ENCODE measurements at places on chromosomes 7 and 10. TPM values are rescaled to one million over a fixed set of nuclear protein-coding genes. Genes with fewer than 3 reads are reported as not detected.

OPALIN gene
- total RNA-seq, result not detected

HEPACAM2 gene
- not detected for total RNA-seq

PDZD7 gene
- total RNA-seq, result 1.9 TPM

SUGCT gene
- total RNA-seq, result 8.4 TPM

IQUB gene
- 0.43 TPM for total RNA-seq

RADIL gene
- total RNA-seq, result 0.32 TPM

CYP2C19 gene
- total RNA-seq, result not detected

TMEM213 gene
- not detected for total RNA-seq

SLC26A5 gene
- total RNA-seq, result not detected

EFCAB10 gene
- not detected for total RNA-seq

MPP7 gene
- 0.43 TPM for total RNA-seq

ALOX5 gene
- total RNA-seq, result not detected
